CD4-positive, alpha-beta T cell (primary cell): ENCODE measurements at places on chromosomes 1 and 21. TPM values are rescaled to one million over a fixed set of nuclear protein-coding genes. Genes with fewer than 3 reads are reported as not detected.

MX1 gene
- 82.3 TPM for total RNA-seq

OR10J4 gene
- not detected for total RNA-seq

RIMKLA gene
- total RNA-seq: not detected

BRDT gene
- not detected for total RNA-seq

PRUNE1 gene
- 10.9 TPM for total RNA-seq

LAMB3 gene
- total RNA-seq: 0.25 TPM

OLIG2 gene
- not detected for total RNA-seq

SPATA46 gene
- not detected for total RNA-seq

DNA sequence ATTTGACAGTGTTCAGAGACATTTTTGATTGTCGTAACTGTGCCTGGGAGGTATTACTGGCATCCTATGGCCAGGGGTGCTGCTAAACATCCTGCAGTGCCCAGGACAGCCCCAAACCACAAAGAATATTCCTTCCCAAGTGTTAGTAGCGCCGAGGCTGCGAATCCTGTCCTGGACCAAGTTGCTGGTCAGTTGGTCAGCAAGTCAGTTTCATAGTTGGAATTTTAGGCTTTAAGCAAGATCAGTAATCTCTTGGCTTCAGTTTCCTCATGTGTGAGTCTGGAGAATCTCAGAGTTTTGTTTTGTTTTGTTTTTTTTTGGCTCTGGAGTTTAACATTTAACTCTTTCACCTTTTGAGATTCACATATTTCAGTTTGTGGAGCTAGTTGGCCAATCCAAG, 65.0 kb downstream of the MTR start:
- DNase-seq: no peak
- no peaks in the 10 kb centered on the region for H3K27me3 ChIP-seq
- H3K36me3 ChIP-seq: peaks cover 86% of the 10 kb centered on the region
- no peak overlapping the region for H3K27ac ChIP-seq
- H3K4me3 ChIP-seq: no peak overlapping the region

GRCh38 chr1:209662879-209663327, 10.7 kb upstream of the LAMB3 start:
- no peak overlapping the region for H3K27ac ChIP-seq
- no peak for DNase-seq
- H3K27me3 ChIP-seq: no peaks in the 10 kb centered on the region

GRCh38 chr1:108742253-108742652, 4.2 kb upstream of the STXBP3 start:
- H3K36me3 ChIP-seq: no peaks in the 10 kb centered on the region
- no peak overlapping the region for H3K27ac ChIP-seq
- no peak for DNase-seq
- no peak overlapping the region for H3K4me3 ChIP-seq
- no peaks in the 10 kb centered on the region for H3K27me3 ChIP-seq

GRCh38 chr1:18157352-18157751, 49.8 kb downstream of the IGSF21 start:
- H3K27ac ChIP-seq: no peak overlapping the region
- no peak overlapping the region for H3K4me3 ChIP-seq
- no peak for DNase-seq
- no peaks in the 10 kb centered on the region for H3K27me3 ChIP-seq
- no peaks in the 10 kb centered on the region for H3K36me3 ChIP-seq

DNA sequence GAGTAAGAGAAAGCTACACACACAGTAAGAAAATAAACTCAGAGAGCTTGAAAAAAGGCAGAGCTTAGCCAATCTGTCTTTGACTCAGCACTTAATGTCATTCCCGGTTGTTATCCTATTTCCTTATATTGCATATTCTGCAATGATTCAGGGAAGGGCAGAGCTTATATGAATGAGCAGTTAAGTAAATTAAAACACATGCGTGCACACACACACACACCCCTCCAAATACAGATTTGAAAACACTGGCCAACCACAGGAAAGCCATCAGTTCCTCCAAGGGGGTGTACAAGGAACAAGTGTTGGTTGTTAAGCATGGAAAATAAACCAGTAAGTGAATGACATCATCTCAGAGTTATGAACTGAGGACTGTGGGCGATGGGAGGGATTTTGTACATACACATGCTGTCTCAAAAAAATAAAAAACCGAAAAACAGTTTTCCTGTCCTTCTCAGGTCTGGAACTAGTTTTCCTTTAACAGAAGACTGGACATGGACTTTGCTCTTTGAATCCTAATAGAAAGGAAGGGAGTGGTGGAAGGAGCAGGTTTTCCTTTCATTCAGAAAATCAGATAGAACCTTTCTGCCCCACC, 1.0 kb downstream of the IQGAP3 start:
- peaks cover 21% of the 10 kb centered on the region for H3K27me3 ChIP-seq
- DNase-seq: no peak
- H3K27ac ChIP-seq: no peak overlapping the region
- peaks cover 12% of the 10 kb centered on the region for H3K4me1 ChIP-seq
- no peak overlapping the region for H3K4me3 ChIP-seq
- H3K36me3 ChIP-seq: no peaks in the 10 kb centered on the region

DNA sequence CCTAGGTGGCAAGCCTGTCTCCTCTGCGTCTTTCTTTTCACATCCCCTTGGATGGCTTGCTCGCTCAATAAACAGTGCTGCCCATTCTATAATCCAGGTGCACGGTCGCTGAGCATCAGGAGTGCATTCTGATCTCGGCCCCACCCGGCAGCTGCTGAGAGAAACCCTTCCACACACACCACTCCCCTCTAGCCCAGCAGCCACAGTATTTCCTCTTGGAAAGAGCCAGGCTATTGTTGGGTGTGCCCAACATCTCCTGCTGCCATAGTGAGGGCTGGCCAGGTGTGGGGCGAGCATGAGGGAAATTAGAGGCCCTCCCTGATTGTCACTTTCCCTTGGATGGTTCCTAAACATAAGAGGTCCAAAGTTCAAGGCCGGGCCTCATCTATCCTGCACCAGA, 24.7 kb downstream of the GPA33 start:
- no peak overlapping the region for H3K4me3 ChIP-seq
- no peaks in the 10 kb centered on the region for H3K36me3 ChIP-seq
- H3K4me1 ChIP-seq: peaks cover 6% of the 10 kb centered on the region
- H3K27ac ChIP-seq: no peak overlapping the region

DNA sequence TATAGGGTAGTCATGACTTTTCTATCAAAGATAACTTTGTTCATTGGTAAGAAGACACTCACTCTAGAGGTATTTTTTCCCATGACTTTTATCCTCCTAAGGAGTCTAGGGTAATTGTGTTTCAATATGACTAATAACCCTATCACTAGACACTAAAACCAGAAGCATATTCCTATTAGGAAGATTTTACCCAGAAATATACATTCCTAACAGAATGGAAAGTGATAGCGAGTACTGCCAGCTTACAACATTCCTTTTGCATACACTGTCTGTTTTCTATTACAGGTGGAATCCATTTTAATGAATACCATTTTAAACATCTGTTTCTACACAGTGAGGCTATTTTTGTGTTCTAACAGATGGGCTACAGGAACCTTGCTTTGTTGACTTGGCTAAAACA, 31.4 kb upstream of the C1orf185 start:
- no peak overlapping the region for H3K4me3 ChIP-seq
- no peaks in the 10 kb centered on the region for H3K27me3 ChIP-seq
- DNase-seq: no peak
- H3K27ac ChIP-seq: no peak overlapping the region

- no peak overlapping the region for H3K27ac ChIP-seq
- no peaks in the 10 kb centered on the region for H3K27me3 ChIP-seq
- no peak overlapping the region for H3K4me3 ChIP-seq
- H3K4me1 ChIP-seq: no peaks in the 10 kb centered on the region
- no peaks in the 10 kb centered on the region for H3K36me3 ChIP-seq
These were observed 1512.7 kb upstream of the TPTE start for GRCh38 chr21:9008636-9009035.

GRCh38 chr1:96525657-96526557, 195.7 kb upstream of the PTBP2 start:
- no peaks in the 10 kb centered on the region for H3K36me3 ChIP-seq
- no peak overlapping the region for H3K4me3 ChIP-seq
- H3K27me3 ChIP-seq: no peaks in the 10 kb centered on the region
- H3K4me1 ChIP-seq: no peaks in the 10 kb centered on the region

- H3K4me3 ChIP-seq: peak overlapping the region; percentile 29
- no peak for DNase-seq
- H3K27ac ChIP-seq: no peak overlapping the region
- H3K36me3 ChIP-seq: no peaks in the 10 kb centered on the region
- peaks cover 18% of the 10 kb centered on the region for H3K4me1 ChIP-seq
- peaks cover 15% of the 10 kb centered on the region for H3K27me3 ChIP-seq
These were observed 176.7 kb downstream of the CAMTA1 start for GRCh38 chr1:6961905-6962477.

GRCh38 chr1:30110846-30111245, 612.5 kb downstream of the MATN1 start:
- H3K4me1 ChIP-seq: no peaks in the 10 kb centered on the region
- no peak overlapping the region for H3K27ac ChIP-seq
- H3K4me3 ChIP-seq: no peak overlapping the region

- no peak for DNase-seq
- H3K36me3 ChIP-seq: peaks cover 40% of the 10 kb centered on the region
- H3K27ac ChIP-seq: no peak overlapping the region
- H3K27me3 ChIP-seq: no peaks in the 10 kb centered on the region
- no peak overlapping the region for H3K4me3 ChIP-seq
These were observed 137.6 kb downstream of the ZMYM4 start for GRCh38 chr1:35406103-35406502.

GRCh38 chr1:50681931-50682330, 258.7 kb upstream of the DMRTA2 start:
- no peak overlapping the region for H3K27ac ChIP-seq
- DNase-seq: no peak
- H3K36me3 ChIP-seq: peaks cover 3% of the 10 kb centered on the region

- H3K4me3 ChIP-seq: no peak overlapping the region
- no peaks in the 10 kb centered on the region for H3K36me3 ChIP-seq
- no peak overlapping the region for H3K27ac ChIP-seq
- no peaks in the 10 kb centered on the region for H3K4me1 ChIP-seq
These were observed 99.8 kb upstream of the C1orf21 start for GRCh38 chr1:184287001-184287400.

GRCh38 chr1:26282401-26282918, 2.6 kb downstream of the SH3BGRL3 start:
- H3K4me3 ChIP-seq: no peak overlapping the region
- peaks cover 34% of the 10 kb centered on the region for H3K36me3 ChIP-seq
- H3K27ac ChIP-seq: peak overlapping the region; percentile 94
- H3K27me3 ChIP-seq: no peaks in the 10 kb centered on the region

DNA sequence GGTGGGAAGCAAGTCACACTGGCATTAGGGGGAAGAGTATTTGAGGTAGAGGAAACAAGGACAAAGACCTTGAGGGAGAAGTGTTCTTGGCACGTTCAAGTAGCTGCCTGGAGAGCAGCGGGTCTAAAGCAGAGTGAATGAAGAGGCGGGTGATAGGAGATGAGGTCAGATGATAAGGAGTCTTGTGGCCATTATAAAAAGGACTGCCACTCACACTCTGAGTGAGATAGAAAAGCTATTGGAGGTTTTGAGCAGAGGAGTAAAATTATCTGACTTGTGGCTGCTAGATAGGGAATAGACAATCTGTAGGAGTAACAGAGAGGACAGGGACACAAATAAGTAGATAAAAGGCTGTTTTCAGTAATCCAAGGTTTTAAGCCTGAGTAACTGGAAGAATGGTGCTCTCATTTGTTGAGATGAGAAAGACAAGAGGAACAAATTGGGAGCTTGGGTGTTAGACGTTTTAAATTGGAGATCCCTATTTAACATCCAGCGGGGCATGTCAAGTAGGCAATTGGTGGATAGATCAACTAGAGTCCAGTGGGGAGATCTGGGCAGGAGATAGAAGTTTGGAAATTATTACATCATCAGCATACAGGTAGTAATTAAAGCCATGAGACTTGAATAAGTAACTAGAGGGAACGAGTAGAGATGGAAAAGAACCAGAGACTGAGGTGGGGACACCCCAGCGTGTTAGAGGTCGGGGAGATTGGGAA, 43.7 kb downstream of the HENMT1 start:
- H3K27me3 ChIP-seq: no peaks in the 10 kb centered on the region
- H3K4me1 ChIP-seq: no peaks in the 10 kb centered on the region
- DNase-seq: no peak
- no peak overlapping the region for H3K4me3 ChIP-seq

- no peak overlapping the region for H3K4me3 ChIP-seq
- no peak for DNase-seq
- H3K4me1 ChIP-seq: no peaks in the 10 kb centered on the region
- no peak overlapping the region for H3K27ac ChIP-seq
These were observed 62.1 kb downstream of the TP53BP2 start for GRCh38 chr1:223783676-223784075.

DNA sequence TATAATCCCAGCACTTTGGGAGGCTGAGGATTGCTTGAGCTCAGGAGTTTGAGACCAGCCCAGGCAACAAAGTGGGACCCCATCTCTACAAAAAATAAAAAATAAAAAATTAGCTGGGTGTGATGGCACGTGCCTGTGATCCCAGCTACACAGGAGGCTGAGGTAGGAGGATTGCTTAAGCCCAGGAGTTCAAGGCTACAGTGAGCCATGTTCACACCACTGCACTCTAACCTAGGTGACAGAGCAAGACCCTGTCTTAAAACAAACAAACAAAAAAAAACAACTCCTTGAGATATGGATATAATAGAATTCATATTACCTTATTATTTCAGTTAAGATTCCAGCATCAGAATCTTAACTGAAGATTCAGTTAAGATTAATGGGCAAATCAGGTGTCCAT, 52.4 kb downstream of the RPL5 start:
- no peaks in the 10 kb centered on the region for H3K36me3 ChIP-seq
- no peak for DNase-seq
- no peaks in the 10 kb centered on the region for H3K27me3 ChIP-seq
- no peak overlapping the region for H3K4me3 ChIP-seq
- H3K4me1 ChIP-seq: peaks cover 18% of the 10 kb centered on the region
- peak overlapping the region; percentile 65 for H3K27ac ChIP-seq

DNA sequence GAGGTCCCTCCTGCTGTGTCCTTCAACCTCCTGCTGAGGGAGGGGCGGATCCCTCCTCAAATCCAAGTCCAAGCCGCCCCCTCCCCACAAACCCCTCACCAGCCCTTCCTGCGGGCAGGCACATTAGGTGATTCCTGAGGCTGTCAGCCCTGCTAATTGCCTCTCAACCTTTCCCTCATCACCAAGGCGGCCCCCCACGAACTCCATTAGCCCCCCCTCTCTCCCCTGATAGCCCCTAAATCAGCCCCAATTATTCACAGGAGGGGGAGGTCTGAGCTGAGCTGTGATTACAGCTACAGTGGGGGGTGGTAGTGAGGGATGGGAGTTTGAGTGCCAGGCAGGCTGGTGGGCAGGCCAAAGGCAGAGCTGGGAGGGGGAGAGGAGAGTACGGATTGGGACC, 5.8 kb upstream of the PEAR1 start:
- H3K36me3 ChIP-seq: no peaks in the 10 kb centered on the region
- no peak overlapping the region for H3K27ac ChIP-seq
- peaks cover 16% of the 10 kb centered on the region for H3K4me1 ChIP-seq
- no peak overlapping the region for H3K4me3 ChIP-seq
- H3K27me3 ChIP-seq: peaks cover 35% of the 10 kb centered on the region

GRCh38 chr1:233621923-233622322, 8.0 kb downstream of the KCNK1 start:
- DNase-seq: no peak
- H3K4me3 ChIP-seq: no peak overlapping the region
- no peaks in the 10 kb centered on the region for H3K27me3 ChIP-seq
- no peaks in the 10 kb centered on the region for H3K36me3 ChIP-seq
- no peaks in the 10 kb centered on the region for H3K4me1 ChIP-seq
- no peak overlapping the region for H3K27ac ChIP-seq

- H3K4me3 ChIP-seq: no peak overlapping the region
- H3K27ac ChIP-seq: no peak overlapping the region
- no peak for DNase-seq
These were observed 79.6 kb upstream of the ZC3H12A start for GRCh38 chr1:37394574-37395464.
